ENCODE measurements at places on chromosomes 4 and X.

DNA sequence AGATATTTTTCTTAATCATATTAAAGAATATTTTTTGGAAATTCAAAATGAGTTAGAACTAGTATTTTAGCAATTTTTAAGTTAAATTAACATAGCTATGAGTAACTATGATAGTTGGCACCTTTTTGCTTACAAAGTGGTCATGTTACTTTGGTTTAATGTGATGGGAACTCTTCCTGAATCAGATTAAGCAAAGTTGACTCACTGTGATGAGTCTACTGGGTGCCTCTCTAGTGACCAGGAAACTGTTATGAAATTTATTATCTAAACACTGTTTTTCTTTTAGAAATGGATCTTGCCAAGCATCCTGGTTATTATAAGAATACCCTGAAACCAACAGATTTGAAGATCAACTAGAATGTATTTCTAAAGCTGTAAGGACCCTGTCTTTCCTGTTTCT, 985.8 kb downstream of the TRAM1L1 start:
- DNase-seq: no peak

- DNase-seq: no peak
These were observed 803.6 kb downstream of the ADGRL3 start for GRCh38 chr4:62003695-62004094.

- DNase-seq: no peak
These were observed 92.5 kb upstream of the TEX13D start for GRCh38 chrX:124239911-124240310.

- DNase-seq: no peak
These were observed 18.0 kb downstream of the ADH7 start for GRCh38 chr4:99417125-99417524.

DNA sequence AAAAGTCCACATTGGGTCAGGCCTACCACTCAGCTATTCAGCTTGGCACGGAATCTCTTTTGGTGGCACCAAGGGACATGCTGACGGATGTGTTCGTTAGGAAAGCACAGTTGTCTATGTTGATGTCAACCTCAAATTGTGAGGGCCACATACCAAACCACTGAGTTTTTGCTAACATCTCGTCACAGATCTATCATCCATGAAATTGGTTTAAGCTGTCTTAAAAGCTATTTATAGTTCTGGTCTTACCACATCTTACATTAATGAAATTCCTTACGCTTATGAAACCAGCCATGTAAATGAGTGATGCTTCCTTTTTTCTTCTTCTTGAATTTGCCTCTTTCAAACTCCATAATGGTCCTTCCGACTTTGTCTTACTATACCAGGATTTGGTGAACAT, 101.5 kb downstream of the MGST2 start:
- no peak for DNase-seq

- DNase-seq: no peak
These were observed 1049.2 kb upstream of the INTU start for GRCh38 chr4:126583509-126583908.

DNA sequence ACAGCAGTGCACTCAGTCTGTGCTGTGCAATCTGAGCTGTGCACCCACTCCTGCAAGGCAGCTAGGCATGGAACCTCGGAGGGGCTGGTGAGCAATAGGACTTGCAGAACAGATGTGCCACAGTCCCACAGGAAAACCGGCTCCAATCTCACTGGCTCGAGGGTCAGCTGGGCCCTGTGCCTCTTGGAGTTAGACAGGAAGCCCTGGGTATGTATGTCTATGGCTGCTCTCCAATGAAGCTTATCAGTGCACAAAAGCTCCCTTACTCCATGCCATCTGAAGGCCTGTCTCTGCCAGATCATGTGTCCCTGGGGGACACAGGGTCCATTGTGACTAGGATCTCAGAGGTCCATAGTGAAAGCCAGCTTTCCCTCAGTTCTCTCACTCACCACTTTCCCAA, 335.8 kb downstream of the SH3BGRL start:
- DNase-seq: no peak

GRCh38 chrX:107574711-107575110, 53.6 kb upstream of the PRPS1 start:
- DNase-seq: no peak

GRCh38 chr4:55636656-55636999, 530 bp upstream of the NMU start:
- no peak for DNase-seq

DNA sequence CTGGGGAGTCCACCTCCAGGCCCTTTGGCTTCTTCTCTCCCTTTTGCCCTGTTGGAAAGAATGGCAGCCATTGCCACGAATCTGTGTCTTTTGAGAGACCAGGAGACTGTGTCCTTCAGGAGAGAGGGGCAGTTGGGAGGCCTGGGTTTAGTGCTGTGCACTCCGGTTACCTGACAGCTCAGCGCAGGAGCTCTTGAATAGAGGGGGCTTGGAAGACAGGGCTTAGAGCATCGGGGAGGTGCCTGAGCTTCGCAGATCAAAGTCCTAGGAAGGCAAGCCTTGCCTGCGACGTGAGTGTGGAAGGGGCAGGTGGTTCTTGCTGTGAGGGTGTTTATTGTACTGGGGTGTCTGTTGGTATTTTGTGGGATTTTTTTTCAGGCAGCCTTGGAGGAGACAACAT, 41.9 kb upstream of the TADA2B start:
- DNase-seq: no peak

DNA sequence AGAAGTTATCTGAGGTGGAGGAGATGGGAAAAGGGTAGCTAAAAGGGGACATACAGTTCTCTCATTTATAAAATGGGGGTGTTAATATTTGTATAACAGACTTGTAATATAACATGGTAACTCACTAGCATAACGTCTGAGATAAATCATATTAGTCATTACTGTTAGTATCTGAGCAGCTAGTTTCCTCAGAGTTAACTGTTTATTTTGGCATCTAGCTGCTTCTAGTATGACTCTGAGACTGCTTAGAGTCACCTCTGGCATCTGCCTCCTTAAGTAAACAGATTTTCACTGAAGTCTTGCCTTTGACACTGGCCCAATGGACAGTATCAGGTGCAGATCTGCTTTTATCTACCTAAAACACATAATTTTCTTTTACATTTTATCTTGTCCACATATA, 58.1 kb downstream of the SLC30A9 start:
- no peak for DNase-seq

DNA sequence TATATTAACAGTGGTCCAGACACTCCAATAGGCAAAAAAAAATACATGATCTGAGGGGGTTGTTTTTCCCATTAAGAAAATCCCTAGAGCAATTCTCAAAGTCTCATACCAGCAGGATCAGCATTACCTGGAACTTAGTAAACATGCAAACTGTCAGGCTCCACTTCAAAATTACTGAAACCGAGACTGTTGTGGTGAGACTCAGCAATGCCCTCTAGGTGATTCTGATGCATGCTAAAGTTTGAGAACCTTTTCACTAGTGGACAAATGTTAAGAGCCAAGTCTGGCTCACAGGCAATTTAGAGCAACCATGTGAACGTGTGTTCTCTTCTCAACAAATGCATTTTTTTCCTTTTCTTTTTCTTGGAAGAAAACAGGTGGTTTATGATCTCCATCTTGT, 30.2 kb downstream of the NEK1 start:
- DNase-seq: no peak

DNA sequence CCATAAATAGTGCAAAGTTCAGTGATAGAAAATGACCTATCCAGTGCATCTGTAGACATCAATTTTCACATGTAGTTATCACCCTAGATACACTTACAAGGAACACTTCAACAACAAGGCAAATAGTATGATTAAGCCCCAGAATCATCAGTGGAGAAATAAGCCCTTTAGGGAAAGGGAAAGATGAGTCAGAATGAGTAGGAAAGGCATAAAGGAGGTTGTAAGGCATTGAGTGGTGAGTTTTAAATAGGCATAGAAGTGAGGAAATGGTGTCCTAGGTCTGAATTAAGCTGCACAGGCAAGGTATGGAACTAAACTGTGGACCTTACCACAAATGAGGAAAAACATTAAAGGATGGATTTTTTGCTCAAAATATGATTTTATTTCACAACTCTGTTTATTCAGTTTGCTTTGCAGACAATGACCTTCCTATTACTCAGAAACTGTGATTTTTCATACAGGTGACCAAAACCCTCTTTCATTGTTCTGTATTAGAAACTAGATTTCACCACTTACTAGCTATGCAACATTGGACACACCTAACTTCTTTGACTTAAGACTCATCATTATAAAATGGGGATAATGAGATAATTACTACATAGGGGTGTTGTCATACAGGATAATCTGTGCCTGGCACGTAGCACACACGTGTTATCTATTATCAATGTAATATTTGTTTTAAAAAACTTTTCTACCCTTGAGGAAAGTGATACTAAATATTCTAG, 57.0 kb upstream of the MAP9 start:
- DNase-seq: no peak

- no peak for DNase-seq
These were observed 71.6 kb upstream of the MAB21L2 start for GRCh38 chr4:150510176-150510865.

DNA sequence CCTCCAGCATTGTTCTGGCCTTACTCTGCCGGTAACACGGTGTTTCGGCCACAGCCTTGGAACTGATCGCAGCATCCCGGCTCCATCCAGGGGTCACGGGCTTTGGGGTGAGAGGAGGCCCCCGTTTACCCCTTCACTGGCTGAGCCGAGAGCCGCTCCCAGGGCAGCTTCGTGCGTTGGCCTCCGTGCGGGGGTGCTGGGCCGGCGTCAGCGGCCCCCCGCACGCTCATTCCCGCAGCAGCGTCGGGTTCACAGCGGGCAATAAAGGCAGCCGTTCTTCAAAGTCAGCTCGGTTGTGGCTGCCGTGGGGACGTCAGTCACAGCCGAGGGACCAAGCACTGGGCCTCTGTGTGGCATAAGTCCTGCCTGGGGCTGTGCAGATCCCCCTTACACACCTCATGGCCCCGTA, 25.3 kb upstream of the PLCXD1 start:
- DNase-seq: no peak

DNA sequence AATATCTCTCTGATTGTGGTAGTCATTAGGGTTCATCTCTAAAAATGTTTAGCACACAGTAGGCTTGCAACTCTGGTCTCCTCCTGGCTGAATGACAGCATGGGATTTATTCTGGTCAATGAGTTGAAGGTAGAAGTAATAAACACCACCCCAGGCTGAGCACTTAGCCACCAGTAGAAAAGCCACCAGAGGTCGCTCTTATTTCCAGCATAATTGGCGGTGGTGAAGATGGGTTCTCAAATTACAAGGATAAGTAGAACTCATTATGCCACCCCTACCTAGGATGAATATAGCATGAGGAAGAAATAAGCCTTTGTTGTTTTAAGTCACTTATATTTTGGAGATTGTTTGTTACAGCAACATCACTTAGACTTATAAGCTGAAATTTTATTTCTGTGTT, 302.7 kb downstream of the GPM6A start:
- DNase-seq: no peak

- DNase-seq: no peak
These were observed 25.7 kb downstream of the RNF128 start for GRCh38 chrX:106752101-106752678.

GRCh38 chrX:50093625-50094024, 107.2 kb downstream of the AKAP4 start:
- no peak for DNase-seq

- DNase-seq: no peak
These were observed 78.7 kb upstream of the PCDH18 start for GRCh38 chr4:137610960-137611359.

DNA sequence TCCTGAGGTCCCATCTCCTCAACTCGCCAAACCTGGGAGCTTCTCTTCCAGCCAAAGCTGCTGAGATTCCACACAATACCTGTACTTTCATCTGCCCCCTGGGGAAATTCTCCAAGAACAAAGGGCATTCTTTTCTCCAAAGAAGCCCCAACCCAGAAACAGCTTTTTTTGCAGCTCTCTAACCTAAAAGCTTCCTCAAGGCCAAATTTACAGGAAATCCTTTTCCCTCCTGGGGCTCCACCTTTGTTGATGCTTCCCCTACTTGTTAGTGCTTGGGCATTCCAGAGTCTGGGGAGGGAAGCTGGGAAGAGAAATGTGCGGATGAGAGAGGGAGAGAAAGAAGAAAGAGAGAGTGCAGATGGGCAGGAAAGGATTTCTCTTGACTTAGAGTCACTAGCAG, 24.3 kb downstream of the ZBTB33 start:
- no peak for DNase-seq

DNA sequence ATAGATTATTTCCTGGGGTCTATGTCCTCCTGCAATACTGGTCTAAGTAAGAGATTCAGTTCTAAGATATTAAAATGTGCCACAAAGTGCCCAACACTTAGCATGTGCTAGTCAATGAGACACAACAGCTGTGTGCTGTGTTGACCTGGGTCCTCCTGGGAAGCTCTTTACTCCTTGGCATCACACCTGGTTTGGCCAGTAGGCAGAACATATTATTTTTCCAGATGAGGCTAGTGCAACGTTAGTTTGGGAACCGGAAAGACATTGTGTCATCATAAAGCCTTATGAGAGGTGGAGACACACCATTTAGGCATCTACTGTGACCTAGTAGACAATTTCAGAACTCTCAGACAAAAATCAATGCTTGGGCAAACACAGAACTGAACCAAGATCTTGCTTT, 197.8 kb downstream of the MID1IP1 start:
- DNase-seq: no peak

GRCh38 chrX:68842781-68843581, 14.2 kb downstream of the EFNB1 start:
- DNase-seq: no peak

DNA sequence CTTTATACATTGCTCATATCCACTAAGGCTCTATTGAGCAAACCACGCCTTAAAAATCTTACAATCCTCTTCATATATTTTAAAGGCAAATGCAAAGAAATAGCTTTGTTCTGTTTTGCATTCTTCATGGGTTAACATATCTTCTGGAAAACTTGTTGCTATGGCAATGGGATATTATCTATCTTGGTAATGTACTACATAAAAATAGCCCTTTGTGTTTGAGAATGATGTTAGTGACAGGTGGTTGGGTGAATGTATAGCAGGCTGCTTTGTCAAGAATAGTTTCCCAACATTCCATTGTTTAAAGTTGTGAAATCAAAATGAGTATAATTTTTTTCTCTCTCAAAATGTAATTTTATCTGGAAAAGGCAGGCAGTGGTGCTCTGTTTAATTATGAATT, 16.8 kb downstream of the REPS2 start:
- no peak for DNase-seq

DNA sequence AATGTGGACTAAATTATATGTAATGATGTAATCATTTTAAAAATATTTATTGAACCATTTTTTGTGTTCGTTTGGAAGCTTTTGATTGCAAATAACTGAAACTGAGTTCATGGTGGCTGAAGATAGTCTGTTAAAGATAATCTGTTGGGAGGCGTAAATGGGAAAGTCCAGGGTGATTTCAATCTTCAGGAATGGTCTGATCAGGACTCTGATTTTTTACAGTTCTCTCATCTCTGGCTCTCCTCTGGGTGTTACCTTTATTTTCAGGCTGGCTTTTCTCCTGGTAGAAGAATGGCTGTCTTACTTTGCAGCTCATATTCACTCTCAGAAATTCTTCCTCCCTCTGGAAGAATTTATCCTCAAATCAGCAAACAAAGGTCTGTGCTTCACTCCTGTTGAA, 199.0 kb upstream of the LEF1 start:
- DNase-seq: no peak

- DNase-seq: no peak
These were observed 37.2 kb downstream of the PCGF3 start for GRCh38 chr4:742742-743311.

- no peak for DNase-seq
These were observed 108.2 kb upstream of the MAMLD1 start for GRCh38 chrX:150254909-150255308.
